ENCODE measurements at places on chromosomes 3 and 15.

GRCh38 chr15:50675535-50676144 is 11.0 kb downstream of the TRPM7 start:
- no peaks in the 10 kb centered on the region for H3K36me3 ChIP-seq
- no peaks in the 10 kb centered on the region for H3K4me1 ChIP-seq
- H3K27me3 ChIP-seq: no peaks in the 10 kb centered on the region
- H3K27ac ChIP-seq: no peak overlapping the region
- no peak overlapping the region for H3K4me3 ChIP-seq

GRCh38 chr3:58657571-58658141 is 8.9 kb downstream of the FAM3D start:
- DNase-seq: no peak
- no peaks in the 10 kb centered on the region for H3K36me3 ChIP-seq
- no peaks in the 10 kb centered on the region for H3K27me3 ChIP-seq
- no peaks in the 10 kb centered on the region for H3K4me1 ChIP-seq
- H3K4me3 ChIP-seq: no peak overlapping the region

DNA sequence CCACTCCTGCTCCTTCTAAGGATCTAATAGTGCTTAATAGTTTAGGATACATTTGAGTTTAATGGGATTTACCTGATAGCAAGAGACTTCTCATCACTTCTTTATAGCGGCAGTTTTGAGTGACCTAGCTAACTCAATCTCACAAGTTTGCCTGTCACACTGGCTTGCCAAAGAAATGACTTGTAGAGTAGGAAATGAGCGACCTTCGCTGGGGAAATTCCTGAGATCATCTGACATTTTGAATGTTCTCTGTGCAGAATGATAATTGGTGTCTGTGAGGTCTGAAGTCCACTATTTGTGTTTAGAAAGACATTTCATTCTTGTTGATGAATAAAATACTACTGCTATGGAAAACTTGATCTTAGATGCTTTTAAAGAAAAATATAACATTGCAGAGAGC is 30.3 kb downstream of the SUCLG2 start:
- H3K27me3 ChIP-seq: no peaks in the 10 kb centered on the region
- DNase-seq: no peak
- no peaks in the 10 kb centered on the region for H3K4me1 ChIP-seq
- H3K4me3 ChIP-seq: no peak overlapping the region
- no peak overlapping the region for H3K27ac ChIP-seq
- no peaks in the 10 kb centered on the region for H3K36me3 ChIP-seq

- no peak overlapping the region for H3K4me3 ChIP-seq
- H3K27ac ChIP-seq: no peak overlapping the region
- peaks cover 10% of the 10 kb centered on the region for H3K36me3 ChIP-seq
- H3K27me3 ChIP-seq: no peaks in the 10 kb centered on the region
These were observed 20.0 kb downstream of the PDE12 start for GRCh38 chr3:57575966-57576626.

DNA sequence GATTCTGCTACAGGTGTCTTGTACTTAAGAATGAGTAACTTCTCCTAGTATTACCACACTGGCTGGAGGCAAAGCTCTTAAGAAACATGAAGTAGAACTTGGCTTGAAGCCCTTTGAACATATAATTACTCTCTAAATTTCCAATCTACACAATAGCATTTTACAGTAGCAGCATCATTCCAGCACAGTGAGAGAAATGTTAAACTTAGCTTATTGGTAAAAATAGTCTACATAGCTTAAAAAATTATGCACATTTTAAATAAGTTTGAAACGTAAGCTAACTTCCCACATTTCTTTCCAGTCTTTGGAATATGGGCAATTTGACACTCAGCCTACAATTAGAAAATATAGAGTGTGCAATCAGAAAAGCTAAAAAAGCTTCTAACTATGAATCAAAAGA is 32.8 kb upstream of the TOP2B start:
- no peak for DNase-seq
- H3K4me3 ChIP-seq: no peak overlapping the region
- H3K27me3 ChIP-seq: no peaks in the 10 kb centered on the region
- H3K27ac ChIP-seq: no peak overlapping the region
- no peaks in the 10 kb centered on the region for H3K36me3 ChIP-seq
- H3K4me1 ChIP-seq: no peaks in the 10 kb centered on the region

DNA sequence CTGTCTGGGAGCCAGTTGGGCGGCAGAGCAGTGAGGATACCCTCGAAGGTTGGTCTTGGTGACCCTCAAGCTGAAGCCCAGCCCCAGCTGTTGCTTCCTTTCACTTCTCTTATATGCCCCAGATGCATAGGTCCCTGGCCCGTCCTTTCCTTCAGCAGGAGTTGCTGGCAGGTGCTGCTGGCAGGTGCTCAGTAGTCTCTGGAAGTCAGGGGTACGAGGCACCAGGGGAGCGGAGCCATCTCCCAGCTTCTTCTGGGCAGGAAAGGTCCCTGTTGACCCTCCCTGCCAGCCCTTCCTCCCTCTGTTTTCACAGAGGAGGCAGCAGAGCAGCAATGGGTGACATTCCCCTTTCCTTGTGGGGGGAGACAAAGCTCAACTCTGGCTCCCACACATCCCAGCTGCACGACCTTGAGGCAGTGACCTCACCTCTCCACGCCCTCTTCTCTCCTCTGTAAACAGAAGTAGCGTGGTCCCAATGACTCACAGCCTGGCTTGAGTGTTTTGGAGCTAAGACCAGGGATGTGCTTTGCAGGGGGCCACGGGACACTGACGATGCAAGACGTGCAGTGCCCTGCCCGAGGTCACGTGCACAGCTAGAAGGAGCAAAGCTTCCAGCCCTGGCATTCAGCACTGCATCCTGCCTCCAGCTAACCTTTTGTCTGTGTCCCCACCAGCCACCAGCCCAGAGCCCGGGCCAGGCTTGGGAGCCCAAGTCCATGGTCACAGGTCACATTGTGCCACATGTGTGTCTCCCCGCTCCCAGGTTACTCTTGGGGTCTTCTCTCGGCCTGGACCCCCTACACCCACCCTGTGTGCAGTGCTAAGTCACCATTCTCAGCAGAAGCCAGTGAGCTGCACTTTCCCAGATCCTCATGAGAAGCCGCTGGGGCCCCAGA is 49.7 kb downstream of the SLC6A6 start:
- H3K4me1 ChIP-seq: no peaks in the 10 kb centered on the region
- H3K27me3 ChIP-seq: no peaks in the 10 kb centered on the region
- no peaks in the 10 kb centered on the region for H3K36me3 ChIP-seq

GRCh38 chr15:100981086-100981485 is 61.9 kb downstream of the LRRK1 start:
- no peaks in the 10 kb centered on the region for H3K27me3 ChIP-seq
- no peak overlapping the region for H3K27ac ChIP-seq
- no peaks in the 10 kb centered on the region for H3K36me3 ChIP-seq

Measured in pancreas (tissue), 10 donors.